ENCODE measurements at places on chromosomes 4 and X. TPM values are rescaled to one million over a fixed set of nuclear protein-coding genes. Genes with fewer than 3 reads are reported as not detected.

The MAGED4 gene
- 40.1 TPM for polyA plus RNA-seq

The SPANXN3 gene
- polyA plus RNA-seq = not detected

The XAGE1A gene
- polyA plus RNA-seq = not detected

The MAGEE1 gene
- polyA plus RNA-seq = 6.3 TPM

The ZXDB gene
- polyA plus RNA-seq = 10.5 TPM

The PNMA5 gene
- 0.51 TPM for polyA plus RNA-seq

DNA sequence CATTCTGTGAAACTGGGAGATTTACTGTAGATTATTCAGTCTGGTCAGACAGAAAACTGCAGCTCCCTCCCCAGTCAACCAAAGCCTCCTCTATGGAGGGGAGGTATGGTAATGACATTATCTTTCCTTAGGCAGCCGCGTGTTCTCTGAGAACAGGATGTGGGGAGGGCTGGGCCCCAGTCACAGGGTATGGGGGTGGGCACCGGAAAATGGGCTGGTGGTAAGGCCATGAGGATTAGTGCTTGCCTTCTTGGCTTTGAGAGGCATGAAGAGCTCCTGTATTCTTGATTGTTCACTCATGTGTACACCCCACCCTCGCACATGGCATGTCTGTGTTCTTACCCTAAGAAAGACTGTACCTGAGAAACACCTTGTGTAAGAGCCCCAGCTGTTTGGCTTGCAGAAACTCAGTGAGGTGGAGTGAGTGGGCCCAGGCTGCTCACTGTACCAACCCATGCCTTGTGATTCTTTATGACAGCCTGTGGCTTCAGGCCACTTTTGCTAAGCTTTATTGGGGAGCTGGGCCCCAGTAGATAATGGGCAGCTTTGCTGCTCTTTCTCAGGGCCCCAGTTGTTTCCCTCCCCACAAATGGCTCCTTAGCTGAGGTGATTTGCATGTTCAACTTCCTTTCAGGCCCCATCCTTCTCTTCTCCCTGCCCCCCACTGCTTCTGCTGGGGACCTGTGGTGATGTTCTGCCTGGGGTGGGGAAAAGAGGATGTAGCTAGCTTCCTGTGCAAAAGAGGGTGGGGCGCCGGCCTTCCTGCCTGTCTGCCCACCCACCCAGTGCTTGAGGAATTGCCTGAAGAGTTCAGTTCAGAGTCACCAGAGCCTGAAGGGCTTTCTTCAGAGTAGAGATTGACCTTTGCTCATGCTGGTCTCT lies 30.7 kb downstream of the MSN start:
- DNase-seq = no peak

- DNase-seq = peak; percentile 16
These were observed 531 bp upstream of the MANBA start for GRCh38 chr4:102761296-102761701.

DNA sequence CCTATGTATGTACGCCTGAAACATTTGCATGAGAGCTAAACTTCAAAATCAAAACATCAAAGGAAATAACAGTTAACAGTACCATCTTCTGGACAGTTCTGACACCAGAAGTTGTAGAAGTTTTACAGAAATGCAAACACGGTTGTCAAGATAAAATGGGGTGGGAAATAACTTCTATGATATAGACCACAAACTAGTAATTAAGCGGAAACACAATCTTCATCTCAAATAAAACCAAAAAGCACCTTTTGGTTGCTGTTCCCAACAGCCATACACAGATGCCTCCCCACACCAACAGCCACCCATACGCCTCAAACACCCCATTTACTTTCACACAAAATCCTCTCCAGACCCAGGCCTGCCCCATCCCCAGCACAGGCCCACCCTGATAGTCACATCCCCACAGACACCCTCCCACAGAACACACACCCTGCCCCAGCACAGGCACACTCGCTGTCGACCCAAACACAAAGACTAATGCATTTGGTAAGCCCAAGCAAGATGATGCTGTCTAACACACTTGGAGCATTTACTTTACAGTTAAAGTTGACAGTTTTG lies 64.3 kb downstream of the TAPT1 start:
- no peak for DNase-seq

Data from renal pelvis (tissue), 12 donors.